Heart left ventricle (tissue), 16 donors: ENCODE measurements at places on chromosomes 11 and 22.

- no peak for DNase-seq
Measured at GRCh38 chr11:46490666-46491065, 99.1 kb upstream of the CHRM4 start.

- DNase-seq, result no peak
Measured at GRCh38 chr11:96147186-96147585, 195.8 kb downstream of the MAML2 start.

GRCh38 chr11:133386852-133387251, 145.4 kb downstream of the OPCML start:
- no peak for DNase-seq

DNA sequence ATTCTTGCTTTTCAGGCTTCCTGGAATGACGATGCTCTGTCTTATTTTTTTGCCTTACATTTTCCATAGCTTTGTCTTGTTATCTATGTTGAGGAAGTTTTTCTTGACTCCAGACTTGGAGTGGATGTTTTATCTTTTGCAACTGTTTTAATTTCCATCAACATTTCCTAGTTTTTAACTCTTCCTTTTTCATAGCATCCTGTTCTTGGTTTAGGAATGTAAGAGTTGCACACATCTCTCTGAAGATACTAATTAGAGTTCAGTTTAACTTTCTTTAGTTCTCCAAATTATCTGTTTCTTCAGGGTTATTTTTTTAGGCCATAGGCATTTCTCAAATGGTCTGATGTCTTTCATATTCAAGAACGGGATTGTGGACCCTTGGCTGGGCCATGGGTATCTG, 10.4 kb downstream of the CLDN5 start:
- no peak for DNase-seq

- peak; percentile 83 for DNase-seq
Measured at GRCh38 chr11:70111269-70112016, 33.3 kb downstream of the ANO1 start.

GRCh38 chr11:1544536-1544935, 27.5 kb downstream of the DUSP8 start:
- DNase-seq, result no peak

- DNase-seq, result no peak
Measured at GRCh38 chr11:28618416-28618815, 510.2 kb downstream of the METTL15 start.

GRCh38 chr11:28674433-28675103, 566.4 kb downstream of the METTL15 start:
- DNase-seq, result no peak

- no peak for DNase-seq
Measured at GRCh38 chr11:132177106-132177505, 806.7 kb downstream of the NTM start.

- peak; percentile 61 for DNase-seq
Measured at GRCh38 chr22:43185860-43186261, 1.1 kb downstream of the TTLL12 start.

- DNase-seq, result peak; percentile 54
Measured at GRCh38 chr22:37017356-37017755, 1.9 kb downstream of the TST start.

GRCh38 chr11:81224396-81224795, 1509.3 kb downstream of the FAM181B start:
- no peak for DNase-seq

DNA sequence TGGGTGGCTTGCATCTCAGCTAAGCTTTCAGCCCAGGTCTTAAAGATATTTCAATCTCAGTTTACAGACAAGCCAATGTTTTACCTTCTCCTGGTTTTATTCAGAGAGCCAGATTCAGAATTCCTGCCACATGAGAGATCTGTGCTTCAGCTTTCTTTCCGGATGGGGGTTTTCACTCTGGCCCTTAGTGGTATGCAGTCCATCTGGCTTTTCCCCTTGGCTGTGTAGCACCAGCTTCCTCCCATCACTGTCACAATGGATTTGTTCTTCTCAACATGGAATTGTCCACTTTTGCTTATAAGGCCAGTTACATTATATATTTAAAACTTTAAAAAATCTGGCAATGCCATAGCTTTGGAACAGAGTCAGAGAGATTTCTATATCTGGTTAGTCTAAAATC, 303.9 kb downstream of the ETS1 start:
- DNase-seq, result no peak

DNA sequence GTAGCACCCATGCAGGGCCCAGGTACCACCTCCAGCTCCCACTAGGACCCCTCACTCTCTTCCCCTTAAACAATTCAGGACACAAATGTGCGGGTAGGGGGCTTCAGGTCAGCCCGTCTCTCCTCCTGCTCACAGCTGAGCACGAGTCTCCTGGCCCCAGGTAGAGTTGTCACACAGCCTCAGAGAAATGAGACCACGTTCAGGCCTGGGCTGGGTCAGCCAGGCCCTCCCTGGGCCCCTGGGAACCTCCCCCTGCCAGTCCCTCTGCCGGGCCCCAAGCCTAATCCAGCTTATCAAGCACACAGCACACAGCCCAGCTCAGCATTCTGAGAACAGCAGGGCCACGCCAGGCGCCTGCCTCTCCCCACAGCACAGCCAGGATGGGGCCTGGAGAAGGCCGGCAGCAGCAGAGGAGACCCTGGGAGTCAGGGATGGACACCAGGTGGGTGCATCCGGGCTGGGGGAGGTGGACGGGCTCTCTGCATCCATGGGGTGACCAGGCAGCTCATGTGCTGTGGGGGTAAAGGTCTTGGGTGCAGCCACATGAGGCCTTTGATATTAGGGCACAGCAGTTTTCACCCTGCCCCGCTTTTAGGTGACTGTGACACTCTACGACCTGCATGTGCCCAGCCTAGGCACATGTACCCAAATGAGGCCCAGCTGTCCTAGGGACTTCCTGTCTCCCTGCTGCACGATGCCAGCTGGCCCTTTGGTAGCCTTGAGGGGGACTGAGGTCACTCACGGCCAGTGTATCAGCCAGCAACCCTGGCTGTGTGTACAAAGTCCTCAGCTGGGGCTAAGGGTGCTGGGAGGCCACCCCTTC, 87.0 kb downstream of the MORC2 start:
- peak; percentile 67 for DNase-seq
